ENCODE measurements at places on chromosomes 7 and 10. TPM values are rescaled to one million over a fixed set of nuclear protein-coding genes. Genes with fewer than 3 reads are reported as not detected.

GRCh38 chr7:98467570-98468312 lies 66.9 kb upstream of the BAIAP2L1 start:
- no peaks in the 10 kb centered on the region for H3K27me3 ChIP-seq
- no peak overlapping the region for H3K4me3 ChIP-seq
- no peak overlapping the region for H3K27ac ChIP-seq
- H3K36me3 ChIP-seq = no peaks in the 10 kb centered on the region
- no peak for DNase-seq

- H3K27ac ChIP-seq = no peak overlapping the region
- no peaks in the 10 kb centered on the region for H3K4me1 ChIP-seq
- no peak overlapping the region for H3K4me3 ChIP-seq
- H3K27me3 ChIP-seq = no peaks in the 10 kb centered on the region
Measured at GRCh38 chr7:23918856-23919255, 208.8 kb downstream of the STK31 start.

GRCh38 chr7:81211204-81211933 lies 292.5 kb upstream of the SEMA3C start:
- no peaks in the 10 kb centered on the region for H3K4me1 ChIP-seq
- no peaks in the 10 kb centered on the region for H3K27me3 ChIP-seq
- H3K27ac ChIP-seq = no peak overlapping the region
- no peak for DNase-seq

GRCh38 chr10:114492351-114493037 lies 88.2 kb upstream of the AFAP1L2 start:
- H3K4me1 ChIP-seq = no peaks in the 10 kb centered on the region
- DNase-seq = no peak
- H3K4me3 ChIP-seq = no peak overlapping the region
- H3K27me3 ChIP-seq = no peaks in the 10 kb centered on the region
- H3K36me3 ChIP-seq = no peaks in the 10 kb centered on the region
- H3K27ac ChIP-seq = peak overlapping the region; percentile 36

The WIPF3 gene
- 4.1 TPM for total RNA-seq

The ARHGAP22 gene
- total RNA-seq = 3.0 TPM
